ENCODE measurements at places on chromosomes 1 and 21.
A peak's percentile ranks its signal among the peaks of the same experiment; 100 is the strongest.

DNA sequence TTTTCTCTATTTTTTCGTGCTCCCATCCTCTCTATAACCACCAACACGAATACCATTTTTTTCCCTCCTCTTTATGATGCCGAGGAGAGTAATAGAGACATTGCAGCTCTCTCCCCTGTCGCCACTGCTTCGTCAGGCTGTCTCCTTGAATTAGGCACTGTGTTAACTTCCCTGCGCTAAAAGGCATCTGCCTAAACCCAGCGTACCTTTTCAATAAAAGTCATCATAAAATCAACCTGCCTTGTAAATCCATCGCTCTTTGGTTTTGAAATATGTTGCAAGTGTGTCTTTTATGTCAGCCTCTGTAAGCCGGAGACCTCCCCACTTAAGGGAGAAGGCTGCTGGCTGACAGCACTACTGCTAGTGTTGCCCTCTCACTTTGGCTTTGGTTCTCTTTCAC lies 8.7 kb downstream of the RNF220 start:
- DNase-seq, result no peak

DNA sequence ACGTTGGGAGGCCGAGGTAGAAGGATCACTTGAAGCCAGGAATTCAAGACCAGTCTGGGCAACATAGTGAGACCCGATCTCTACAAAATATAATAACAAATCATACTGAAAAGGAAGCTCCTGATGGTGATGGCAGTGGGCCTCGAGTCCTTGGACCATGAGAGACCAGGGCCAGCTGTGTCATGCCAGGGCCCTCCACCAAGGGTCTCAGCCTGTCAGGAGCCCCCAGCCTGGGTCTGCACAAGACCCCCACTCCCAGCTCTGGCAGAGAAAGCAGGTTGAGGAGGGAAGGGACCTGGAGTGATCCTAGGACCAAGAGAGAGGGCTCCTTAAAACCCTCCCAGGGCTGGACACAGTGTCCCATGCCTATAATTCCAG lies 6.7 kb upstream of the CTRC start:
- no peak for DNase-seq

GRCh38 chr1:48616710-48617109 lies 144.7 kb upstream of the SPATA6 start:
- DNase-seq, result no peak

- no peak for DNase-seq
These were observed 180.1 kb downstream of the C1orf94 start for GRCh38 chr1:34356853-34357252.

DNA sequence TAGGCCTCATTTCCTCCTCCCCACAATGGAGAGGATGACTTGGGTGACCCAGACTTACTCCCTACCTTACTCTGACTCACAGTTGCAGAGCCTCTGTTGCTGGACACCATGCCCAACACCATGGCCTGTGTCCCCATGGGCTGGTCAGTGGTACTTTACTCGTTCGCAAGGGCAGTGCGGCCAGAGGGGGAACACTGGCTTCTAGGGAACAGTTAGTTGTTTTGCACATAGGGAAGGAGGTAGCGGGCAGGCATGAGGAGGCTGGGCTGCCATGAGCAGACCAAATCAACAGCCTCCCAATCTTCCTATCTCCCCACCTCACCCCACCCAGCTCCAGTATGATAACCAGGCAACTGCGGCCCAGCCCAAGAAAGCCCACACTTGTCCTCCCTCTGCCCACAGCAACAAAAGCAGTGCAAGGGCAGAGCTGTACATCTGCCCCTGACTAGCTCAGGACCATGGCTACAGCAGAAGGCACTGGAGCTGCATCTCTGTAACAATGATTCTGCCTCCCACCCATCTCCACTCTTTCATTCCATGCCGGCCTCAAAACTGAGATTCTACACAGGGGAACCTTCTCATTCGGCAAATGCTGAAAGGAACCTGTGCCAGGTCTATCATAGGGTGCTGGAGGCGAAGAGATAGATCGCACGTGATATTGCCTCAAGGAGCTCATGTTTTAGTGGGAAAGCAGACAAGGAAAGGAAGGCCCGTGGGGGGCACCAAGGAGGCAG lies 18.6 kb downstream of the TAL1 start:
- DNase-seq, result no peak

DNA sequence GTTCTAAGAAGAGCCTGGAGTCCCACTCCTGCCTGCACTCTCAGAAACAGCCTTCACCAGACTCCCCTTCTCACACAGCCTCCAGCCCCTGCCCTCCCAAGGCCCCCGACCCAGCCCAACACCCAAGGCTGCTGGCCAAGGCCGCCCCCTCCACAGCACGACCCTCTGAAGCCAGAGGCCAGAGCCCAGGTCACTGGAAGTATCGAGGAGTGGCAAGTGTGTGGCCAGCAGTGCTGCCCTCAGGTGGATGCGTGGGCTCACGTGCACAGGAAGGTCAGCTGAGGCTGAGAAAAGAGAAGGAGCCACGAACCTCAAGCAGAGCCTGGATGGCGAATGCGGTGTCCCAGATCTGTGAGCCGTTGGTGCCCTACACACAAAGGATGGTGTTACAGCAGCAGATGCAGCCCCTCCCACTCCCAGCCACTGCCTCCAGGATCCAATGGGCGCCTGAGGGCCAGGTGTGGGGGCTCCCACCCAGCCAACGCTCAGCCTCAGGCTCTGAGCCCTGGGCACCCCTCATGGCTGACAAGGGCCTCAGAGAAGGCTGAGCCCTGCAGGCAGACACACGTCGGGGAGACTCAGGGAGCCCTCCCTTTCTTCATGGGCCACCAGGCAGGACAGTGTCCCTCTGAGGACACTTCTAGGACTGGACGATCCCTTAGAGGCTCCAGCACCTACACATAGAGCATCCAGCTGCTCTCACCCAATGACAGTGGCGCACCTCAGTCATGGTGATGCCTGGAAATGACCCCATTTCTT lies 18.0 kb downstream of the LSS start:
- no peak for DNase-seq

DNA sequence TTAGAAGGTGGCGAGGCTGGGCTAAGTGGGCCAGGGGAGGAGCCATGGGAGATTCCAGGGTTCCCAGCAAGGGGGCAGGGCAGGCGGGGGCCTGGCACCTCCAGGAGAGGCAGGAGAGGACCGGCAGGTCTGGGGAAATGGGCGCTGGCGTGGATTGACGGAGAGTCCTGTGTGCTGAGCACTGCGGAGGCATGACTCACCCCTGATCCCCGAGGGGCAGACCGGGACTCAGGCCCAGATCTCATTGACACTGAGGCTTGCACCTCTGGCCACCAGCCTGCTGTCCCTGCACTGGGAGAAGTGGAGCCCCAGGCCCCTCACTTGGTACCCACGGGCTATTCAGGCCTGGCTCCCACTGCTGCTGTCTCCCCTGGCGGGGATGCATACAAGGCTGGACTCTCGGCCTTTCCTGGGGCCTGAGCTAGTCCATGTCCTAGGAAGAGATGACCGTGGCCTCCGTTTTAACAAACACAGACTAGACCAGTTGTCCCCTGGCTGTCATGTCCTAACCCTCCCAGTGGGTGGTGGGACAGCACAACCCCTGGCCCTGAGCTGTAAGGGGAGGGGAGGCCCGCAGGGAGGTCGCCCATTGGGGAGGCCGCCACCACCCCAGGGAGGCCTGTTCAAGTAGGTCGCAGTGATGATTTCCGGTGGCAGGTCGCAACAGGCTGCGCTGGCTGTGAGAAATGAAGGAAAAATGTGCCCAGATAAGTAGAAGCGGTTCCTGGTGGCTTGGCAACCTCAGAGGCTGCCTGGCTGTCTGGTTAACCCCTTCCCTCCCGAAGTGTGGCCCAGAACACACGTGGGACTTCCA lies 39.7 kb downstream of the RIPK4 start:
- no peak for DNase-seq

DNA sequence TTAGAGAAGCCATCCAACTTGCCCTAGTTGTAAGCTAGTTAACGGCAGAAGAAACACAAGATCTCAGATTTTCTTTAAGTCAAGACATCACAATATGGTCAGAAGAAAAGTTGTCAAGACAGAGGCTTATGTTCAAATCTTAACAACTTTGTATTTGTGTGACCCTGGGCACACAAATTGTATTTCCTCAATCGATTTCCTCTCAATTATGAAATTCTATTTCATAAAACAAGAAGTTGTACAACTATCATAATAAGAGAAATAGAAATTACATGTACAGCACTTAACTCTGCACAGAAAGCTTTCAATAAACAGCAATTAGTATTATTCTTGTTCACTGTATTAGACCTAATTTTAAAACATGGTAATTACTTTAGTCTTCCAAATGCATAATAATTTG lies 62.9 kb upstream of the SDC3 start:
- DNase-seq, result no peak

GRCh38 chr1:53160924-53161378 lies 18.5 kb upstream of the SLC1A7 start:
- no peak for DNase-seq

DNA sequence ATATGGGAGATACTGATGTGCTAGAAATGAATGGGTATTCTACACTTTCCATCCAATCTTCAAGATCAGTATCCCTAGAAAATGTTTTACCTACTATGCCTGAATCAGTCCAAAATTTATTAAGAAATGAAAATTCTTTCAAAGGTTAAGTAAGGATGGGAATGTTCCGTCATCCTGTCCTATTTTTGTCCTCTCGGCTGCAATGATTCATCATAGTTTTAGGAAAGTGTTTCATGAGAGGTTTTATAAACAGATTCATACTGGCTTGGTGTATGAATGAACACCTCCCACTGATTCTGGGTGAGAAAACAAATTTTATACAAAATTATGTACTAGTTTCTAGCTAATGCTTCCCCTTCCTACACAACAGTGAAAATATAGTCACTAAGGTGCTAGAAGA lies 504.6 kb upstream of the NR5A2 start:
- no peak for DNase-seq

- no peak for DNase-seq
These were observed 3.7 kb downstream of the CAMTA1 start for GRCh38 chr1:6788946-6789345.

DNA sequence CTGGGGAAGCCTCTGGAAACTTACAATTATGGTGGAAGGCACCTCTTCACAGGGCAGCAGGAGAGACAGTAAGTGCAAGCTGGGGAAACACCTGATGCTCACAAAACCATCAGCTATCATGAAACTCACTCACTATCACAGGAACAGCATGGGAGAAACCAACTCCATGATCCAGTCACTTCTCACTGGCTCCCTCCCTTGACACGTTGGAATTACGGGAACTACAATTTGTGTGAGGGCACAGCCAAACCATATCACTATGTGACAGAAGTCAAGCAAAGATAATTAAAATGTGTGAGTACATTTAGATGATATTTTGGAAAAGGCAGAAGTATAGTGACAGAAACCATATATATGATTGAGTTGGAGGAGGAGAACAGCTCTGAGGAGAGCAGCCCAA lies 474.0 kb upstream of the OLFM3 start:
- no peak for DNase-seq

DNA sequence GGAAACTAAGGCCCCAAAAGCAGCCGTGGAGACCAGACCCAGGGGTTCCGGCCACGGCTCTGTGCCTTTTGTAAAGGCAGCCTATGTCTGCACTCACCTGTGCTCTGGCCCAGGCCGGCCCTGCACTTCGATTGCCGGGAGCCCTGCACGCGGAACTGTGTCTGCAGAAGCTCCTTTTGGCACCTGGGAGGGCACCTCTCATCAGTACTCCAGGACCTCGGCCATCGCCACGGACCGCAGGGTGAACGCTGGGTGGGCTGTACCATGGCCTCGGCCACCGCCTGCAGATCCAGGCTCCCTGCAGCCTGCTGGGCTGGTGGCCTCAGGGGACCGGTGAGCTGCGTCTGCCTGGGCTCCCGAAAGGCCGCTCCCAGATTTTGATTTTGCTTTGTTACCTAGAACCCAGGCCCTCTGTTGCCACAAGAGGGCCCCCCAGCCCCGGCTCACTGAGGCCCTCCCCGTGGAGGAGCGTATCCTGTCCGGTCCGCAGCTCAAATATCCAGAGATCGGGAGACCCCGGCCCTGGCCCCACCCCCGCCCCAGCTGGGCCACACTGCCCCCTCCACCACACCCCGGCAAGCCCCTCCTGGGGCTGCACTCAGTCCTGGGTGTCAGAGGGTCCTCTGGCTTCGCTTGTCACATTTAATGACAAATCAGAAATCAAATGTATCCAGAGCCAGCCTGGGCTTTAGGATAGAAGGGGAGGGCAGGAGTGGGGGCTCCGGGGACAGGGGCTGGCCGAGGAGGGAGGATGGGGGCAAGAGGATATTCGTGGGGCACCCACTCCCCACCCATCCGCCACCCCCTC lies 60.2 kb upstream of the PDE9A start:
- DNase-seq, result peak; percentile 42

- no peak for DNase-seq
These were observed 37.8 kb upstream of the CCSAP start for GRCh38 chr1:229380536-229381160.

DNA sequence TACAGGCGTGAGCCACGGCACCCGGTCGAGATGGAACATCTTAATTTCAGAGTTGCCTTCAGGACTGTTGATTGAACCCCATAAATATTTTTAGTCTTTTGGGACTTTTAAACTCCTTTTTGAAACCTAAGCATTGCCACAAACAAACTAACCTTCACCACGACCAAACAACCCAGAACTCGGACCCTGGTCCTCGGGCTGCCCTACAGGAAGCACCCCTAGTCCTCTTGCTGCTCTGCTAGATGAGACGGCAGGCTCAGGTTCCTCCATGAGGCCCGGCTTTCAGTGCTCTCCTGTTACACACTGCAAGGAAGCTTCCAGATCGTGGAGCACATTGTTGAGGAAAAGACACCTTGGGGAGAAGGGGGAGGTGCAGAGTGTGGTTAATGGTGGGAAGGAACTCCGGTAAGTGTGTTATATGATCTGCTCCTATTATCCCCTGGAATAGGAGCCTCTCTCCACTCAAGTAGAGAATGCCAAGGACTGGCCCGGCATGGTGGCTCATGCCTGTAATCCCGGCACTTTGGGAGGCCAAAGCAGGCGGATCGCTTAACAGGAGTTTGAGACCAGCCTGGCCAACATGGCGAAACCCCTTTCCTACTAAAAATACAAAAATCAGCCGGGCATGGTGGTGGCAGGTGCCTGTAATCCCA lies 5.7 kb downstream of the EPHX1 start:
- no peak for DNase-seq

DNA sequence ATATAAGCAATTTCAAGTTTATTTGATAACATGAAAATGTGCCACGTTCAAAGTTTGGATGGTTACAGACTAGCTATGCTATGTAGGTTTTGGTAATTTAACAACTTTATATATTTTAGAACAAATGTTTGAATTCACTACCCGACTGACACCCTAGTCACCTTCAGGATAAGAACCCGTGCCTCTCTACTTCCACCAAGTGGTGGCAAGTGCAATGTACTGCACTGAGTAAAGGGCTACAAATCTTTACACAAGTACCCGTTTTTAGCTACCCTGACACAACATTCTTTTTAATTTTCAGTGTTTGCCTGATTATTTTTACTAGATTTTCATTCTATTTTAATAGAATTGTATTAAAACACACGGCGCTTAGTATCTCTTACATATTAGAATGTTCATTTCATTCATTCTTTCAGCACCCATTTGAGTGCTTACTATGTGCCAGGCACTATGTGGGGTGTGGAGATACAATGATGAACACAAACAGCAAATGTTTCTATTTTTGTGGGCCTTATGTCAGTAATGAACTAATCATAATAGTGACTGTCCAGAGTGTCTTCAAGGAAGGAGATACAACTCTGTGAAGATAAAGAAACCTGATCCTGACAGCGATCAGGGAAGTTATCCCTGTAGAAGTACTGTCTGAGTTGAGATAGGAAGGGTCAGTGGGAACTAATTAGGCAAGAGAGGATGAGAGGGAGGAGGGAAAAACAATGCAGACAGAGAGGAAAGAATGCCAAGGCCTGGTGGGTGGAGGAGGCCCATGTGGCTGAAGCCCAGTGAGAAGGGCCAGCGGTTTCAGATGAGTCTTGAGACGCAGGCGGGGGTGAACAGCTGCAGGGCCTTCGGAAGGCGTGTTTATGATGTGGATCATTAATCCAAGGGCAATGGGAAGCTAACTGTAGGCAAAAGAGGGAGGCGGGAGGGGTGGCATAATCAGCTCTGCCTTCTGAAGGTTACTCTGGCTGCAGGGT lies 3.8 kb downstream of the LCA5L start:
- DNase-seq, result peak; percentile 14

Measured in activated CD4-positive, alpha-beta T cell treated with anti-CD3 and anti-CD28 coated beads for 24 hours (primary cell).